ENCODE measurements at places on chromosomes 7 and 10. TPM values are rescaled to one million over a fixed set of nuclear protein-coding genes. Genes with fewer than 3 reads are reported as not detected.

Gene RSPH10B2
- total RNA-seq = 1.0 TPM

DNA sequence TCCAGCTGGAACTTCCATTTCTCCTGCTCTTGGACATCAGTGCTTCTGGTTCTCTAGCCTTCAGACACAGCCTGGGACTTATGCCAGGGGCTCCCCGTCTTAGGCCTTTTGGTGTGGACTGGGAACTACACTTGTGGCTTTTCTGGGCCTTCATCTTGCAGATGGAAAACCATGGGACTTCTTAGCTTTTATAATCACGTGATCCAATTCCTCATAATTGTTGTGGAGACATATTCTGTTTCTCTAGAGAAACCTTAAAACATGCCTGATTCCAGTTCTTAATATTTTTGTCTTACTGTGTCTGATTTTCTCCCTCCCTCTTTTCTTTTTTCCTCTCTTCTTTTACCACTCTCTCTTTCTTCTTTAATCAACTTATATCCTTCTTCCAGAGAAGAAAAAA, 224.2 kb upstream of the FOXP2 start:
- DNase-seq = no peak

DNA sequence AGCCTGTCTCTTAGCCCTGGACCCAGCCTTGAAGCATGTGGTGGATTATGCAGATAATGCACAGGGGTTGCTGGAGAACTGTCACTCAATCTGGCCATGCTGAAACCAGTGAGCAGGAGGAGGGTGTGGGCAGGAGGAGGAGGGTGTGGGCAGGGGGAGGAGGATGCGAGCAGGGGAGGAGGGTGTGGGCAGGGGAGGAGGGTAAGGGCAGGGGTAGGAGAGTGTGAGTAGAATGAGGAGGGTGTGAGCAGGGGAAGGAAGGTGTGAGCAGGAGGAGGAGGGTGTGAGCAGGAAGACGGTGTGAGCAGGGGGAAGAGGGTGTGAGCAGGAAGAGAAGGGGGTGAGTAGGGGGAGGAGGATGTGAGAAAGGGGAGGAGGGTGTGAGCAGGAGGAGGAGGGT, 18.8 kb downstream of the CAMK2B start:
- no peak for DNase-seq

DNA sequence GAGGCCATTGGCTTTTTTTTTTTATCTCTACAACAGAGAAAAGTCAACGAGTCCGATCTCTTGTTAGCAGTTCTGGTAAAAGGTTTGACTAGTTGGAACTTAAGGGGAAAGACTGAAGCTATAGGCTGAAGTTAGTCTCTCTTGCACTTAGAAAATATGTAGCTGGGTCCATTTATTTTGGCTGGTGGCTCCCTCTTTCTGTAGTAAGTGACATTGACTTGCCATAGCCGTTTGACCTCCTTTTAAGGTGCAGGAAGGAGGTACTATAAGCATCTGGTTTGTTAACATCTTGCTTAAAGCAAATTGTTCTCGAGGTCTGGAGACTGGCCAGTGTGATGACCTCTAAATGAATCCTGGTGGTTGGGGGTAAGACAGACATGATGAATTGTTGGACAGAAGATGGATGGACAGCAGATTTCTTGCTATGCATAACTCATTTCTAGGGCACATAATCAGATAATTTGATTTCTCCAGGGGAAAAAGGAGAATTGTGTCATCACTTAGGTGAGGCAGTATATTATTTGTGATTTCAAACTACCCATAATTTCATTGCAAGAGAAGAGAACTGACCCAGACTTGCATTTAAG, 356.3 kb upstream of the GALNT17 start:
- no peak for DNase-seq

Gene HDAC9
- 0.71 TPM for total RNA-seq

- no peak for DNase-seq
Observed at GRCh38 chr10:35532141-35532540, 73.0 kb upstream of the GJD4 start.

- no peak for DNase-seq
Observed at GRCh38 chr7:148260599-148260998, 330.0 kb upstream of the C7orf33 start.

Gene NOLC1
- total RNA-seq = 78.3 TPM

GRCh38 chr10:46550076-46550790, 6.2 kb downstream of the GPRIN2 start:
- DNase-seq = no peak

Gene PNLIP
- total RNA-seq = not detected

Gene SLC13A4
- total RNA-seq = not detected

Gene DNAJB9
- 11.3 TPM for total RNA-seq

- no peak for DNase-seq
Observed at GRCh38 chr7:142870566-142871259, 14.8 kb downstream of the TRPV6 start.

Gene ITIH5
- not detected for total RNA-seq

- no peak for DNase-seq
Observed at GRCh38 chr7:71021131-71021530, 110.8 kb upstream of the GALNT17 start.

- DNase-seq = no peak
Observed at GRCh38 chr7:28872226-28872625, 85.9 kb downstream of the TRIL start.

- no peak for DNase-seq
Observed at GRCh38 chr7:7789551-7789988, 71.2 kb upstream of the RPA3 start.

Gene DENND2A
- total RNA-seq = not detected

GRCh38 chr10:98619446-98619845, 172.7 kb upstream of the HPS1 start:
- DNase-seq = no peak

Gene LHFPL3
- total RNA-seq = not detected

GRCh38 chr7:112130729-112131410, 75.3 kb downstream of the DOCK4 start:
- DNase-seq = no peak

GRCh38 chr7:107404740-107405537, 64.9 kb upstream of the GPR22 start:
- DNase-seq = no peak

Gene CUBN
- total RNA-seq = 3.7 TPM

- DNase-seq = no peak
Observed at GRCh38 chr10:2081501-2081900, 344.2 kb upstream of the ADARB2 start.

DNA sequence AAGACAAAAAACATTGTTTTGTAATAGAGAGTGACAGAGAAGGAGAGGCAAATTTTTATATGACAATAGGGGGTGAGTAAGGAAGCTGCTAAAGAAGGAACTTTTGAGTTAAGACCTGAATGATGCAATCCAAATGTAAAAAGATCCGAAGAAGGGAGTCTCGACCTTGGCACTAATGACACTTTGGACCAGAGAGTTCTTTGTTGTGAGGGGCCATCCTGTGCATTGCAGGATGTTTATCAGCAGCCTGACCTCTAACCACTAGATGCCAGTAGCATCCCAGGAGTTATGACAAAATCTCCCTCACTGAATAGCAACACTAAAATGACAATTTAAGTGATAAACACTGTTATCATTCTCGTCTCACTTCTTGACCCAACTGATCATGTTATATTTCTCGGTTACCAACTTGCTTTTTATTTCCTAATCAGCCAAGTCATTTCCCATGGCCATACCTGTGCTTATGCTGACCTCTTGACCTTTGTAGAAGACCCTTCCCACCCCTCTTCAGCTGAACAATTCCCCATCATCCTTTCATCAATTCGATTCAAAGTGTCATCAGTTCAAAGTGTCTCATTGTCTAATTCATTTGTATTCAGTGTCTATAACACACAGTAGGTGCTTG, 30.0 kb downstream of the DGKI start:
- DNase-seq = no peak

DNA sequence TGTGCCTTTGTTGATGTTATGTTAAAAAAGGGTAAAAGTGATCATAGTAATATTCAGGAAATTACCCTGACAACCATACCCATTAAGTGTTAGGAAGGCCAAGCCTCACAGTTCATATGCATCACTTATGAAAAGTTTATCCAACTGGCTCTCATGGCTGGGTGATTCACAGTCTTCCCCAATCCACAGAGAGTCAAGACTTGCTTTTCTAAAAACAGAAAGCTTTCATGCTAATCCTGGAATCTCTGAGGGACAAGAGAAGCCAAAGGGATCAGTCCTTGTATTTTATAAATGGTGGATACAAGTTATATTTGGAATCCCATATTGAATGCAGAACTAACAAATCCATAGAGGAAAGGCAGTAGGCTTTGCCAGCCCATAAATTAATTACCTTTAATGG, 218.3 kb downstream of the JAZF1 start:
- no peak for DNase-seq

DNA sequence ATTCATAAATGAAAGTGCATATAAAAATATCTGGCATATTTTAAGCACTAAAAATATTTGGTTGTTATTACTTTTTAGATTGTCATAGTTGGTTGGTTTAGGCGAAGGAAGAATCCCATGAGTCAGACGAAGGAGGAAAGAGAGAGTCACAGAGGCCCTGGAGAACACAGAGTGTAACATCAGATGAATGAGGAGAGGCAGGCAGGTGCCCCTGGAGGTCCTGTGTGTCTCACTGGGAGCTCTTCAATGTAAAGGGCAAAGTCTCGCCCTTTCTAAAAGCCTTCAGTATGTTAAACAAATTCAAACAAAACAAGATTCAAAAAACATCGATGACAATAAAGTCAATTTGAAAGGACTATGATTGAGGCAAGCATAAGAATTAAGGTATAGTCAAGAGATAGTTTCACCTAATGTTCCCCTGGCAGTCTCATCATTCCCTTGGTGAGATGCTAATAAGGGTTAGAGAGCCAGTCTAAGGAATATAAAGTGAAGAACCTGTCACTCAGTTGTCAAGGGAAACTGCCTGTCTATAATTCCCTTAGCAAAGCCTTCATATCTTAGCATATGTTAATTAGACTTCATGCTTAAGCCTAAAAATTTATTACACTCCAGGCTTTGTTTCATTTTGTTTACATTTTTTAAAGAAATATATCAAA, 194.3 kb downstream of the TPK1 start:
- DNase-seq = no peak

- DNase-seq = no peak
Observed at GRCh38 chr7:64863021-64863420, 40.1 kb upstream of the ZNF273 start.

Gene PARG
- 32.7 TPM for total RNA-seq

DNA sequence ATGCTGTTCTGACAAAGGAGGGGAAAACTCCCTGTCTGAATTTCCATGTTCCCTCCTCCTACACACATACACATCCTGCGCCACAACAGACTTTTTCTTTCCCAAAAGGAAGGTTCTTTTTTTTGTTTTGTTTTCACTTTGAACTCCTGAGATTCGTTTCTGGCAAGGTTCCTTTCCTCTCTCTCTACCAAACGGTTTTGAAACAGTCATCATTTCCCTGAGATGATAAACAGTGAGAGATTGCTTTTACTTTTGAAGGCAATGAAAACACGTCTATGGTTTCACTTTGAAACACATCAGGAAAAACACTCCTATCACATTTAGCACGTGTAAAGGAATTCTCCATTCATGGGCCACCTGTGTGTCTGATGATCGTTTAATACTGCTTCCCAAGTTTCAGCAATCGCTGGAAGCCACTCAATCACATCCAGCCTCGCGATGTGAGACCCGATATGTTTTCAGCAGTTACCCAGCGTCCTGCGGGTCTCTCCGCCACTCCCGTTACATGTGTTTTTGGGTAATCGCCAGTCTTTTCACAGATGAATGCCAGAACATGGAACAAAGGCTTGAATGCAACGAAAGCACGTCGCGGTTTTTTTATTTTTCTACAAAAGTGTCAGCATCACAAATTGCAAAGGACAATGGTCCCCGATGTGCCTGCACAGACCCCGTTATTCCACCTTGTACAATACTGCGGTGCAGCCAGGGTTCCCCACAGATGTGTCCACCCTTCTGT, 62.8 kb upstream of the CUX1 start:
- peak; percentile 33 for DNase-seq

DNA sequence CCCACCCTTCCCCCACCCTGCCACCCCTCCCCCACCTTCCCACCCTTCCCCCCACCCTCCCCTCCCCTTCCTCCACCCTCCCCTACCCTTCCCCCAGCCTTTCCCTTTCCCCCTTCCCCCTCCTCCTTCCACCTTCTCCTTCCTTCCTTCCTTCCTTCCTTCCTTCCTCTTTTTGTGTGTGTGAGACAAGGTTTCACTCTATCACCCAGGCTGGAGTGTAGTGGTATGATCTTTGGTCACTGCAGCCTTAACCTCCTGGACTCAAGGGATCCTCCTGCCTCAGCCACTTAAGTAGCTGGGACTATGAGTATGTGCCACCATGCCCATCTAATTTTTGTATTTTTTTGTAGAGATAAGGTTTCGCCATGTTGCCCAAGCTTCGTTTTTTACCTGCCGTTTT, 35.2 kb downstream of the CYP17A1 start:
- no peak for DNase-seq

DNA sequence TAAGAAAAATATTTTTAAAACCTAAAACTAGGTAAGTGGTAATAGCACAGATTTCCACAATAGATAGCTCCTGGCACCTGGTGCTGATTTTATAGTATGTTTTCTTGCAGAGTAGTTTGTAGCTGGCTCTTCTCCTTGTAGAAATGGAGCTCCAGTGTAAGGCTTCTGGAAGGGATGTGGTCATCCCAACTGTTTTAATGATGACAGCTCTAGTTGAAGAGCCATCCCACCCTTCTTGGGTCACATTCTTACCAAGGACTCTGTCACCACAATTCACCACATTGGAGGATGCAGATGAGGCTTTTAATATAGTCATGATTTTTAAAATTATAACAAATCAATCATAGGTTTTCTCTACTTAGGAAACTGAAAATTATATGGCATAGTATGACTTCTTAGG, 31.0 kb downstream of the TES start:
- DNase-seq = no peak

Gene CYREN
- total RNA-seq = 40.8 TPM

- no peak for DNase-seq
Observed at GRCh38 chr7:80719261-80719660, 80.8 kb downstream of the CD36 start.

DNA sequence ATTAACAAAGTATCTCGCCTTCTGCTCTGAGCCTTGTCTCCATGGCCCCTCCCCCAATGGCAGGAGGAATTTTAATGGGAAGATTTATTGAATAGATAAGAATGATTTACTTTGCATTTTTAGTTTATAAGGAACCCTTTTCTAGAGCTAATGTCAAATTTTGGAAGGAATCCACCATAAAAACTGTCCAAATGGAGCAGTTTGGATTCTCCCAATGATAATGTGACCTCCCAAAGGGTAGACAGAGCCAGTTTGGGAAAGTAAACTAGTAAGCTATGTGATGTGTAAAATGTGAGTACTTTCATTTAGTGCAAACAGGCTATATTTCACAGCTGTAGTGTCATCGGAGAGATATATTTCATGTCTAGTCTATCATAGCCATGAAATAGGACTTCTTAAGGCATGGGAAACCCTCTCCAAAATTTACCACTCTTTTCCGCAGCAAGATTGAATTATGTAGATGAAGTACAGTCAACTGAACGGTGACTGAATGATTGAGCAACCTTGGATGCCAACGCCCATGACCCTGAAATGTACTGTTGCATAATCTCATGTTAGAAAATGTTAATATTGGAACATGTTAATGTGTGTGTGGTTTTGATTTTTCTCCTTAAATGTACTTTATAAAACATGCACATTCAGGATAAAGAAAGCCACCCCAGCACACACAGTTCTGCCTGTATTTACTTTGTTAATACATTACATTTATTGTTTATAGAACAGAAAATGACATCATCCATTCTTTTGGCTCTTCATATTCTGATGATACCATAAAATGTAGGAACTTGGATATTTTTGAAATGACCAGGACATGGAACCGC, 140.6 kb downstream of the NRP1 start:
- no peak for DNase-seq

GRCh38 chr7:5382281-5382892, 41.2 kb downstream of the TNRC18 start:
- DNase-seq = no peak

Gene TAS2R4
- 1.4 TPM for total RNA-seq

- DNase-seq = no peak
Observed at GRCh38 chr10:92031580-92031979, 108.0 kb downstream of the BTAF1 start.
